ENCODE measurements at places on chromosomes 16 and 17. TPM values are rescaled to one million over a fixed set of nuclear protein-coding genes. Genes with fewer than 3 reads are reported as not detected.

GRCh38 chr17:47945529-47946508 lies 4.4 kb downstream of the PNPO start:
- H3K4me3 ChIP-seq, result peak overlapping the region; percentile 22
- H3K27ac ChIP-seq, result peak overlapping the region; percentile 13
- no peak for DNase-seq
- peaks cover 7% of the 10 kb centered on the region for H3K36me3 ChIP-seq

The SENP3 gene
- 41.8 TPM for total RNA-seq

The ZNF821 gene
- 15.4 TPM for total RNA-seq

The ARL5C gene
- total RNA-seq, result 0.16 TPM

DNA sequence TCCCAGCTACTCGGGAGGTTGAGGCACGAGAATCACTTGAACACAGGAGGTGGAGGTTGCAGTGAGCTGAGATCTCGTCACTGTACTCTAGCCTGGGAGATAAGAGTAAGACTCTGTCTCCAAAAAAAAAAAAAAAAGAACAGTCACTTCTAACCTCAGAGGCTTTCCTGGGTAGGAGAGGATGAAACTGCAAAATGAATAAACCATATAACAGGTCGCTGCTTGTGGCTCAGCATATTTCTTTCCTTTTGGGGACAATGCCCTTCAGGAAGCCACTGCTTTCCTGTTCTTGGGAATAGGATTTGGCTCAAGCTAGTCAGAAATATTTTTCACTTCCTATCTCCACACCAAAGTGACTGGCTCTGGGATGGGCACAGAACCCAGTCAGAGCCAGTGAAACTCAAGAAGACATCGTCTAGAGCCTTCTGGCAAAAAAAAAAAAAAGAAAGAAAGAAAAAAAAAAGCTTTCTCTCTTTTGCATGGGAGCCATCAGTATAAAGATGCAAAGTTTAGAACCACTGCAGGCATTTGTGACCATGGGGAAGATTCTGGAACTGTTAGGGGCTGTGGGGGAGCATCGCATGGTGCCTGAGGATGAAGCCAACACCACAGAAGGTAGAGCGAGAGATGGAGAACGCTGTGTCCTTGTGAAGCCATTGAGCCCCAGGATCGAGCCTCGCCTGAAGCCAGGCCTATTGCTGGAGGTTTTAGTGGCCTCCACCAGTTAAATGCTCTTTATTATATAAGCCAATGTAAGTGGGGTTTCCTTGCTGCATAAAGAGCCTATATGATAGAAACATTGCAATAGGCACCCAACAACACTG lies 71.8 kb upstream of the MRTFB start:
- no peak for DNase-seq
- H3K4me3 ChIP-seq, result no peak overlapping the region
- no peaks in the 10 kb centered on the region for H3K36me3 ChIP-seq
- no peak overlapping the region for H3K27ac ChIP-seq
- peaks cover 35% of the 10 kb centered on the region for H3K4me1 ChIP-seq
- peaks cover 16% of the 10 kb centered on the region for H3K27me3 ChIP-seq

- peaks cover 22% of the 10 kb centered on the region for H3K36me3 ChIP-seq
- H3K4me1 ChIP-seq, result peaks cover under 1% of the 10 kb centered on the region
- H3K4me3 ChIP-seq, result no peak overlapping the region
- DNase-seq, result no peak
Measured at GRCh38 chr16:56399047-56399446, 26.3 kb downstream of the AMFR start.

GRCh38 chr16:87227296-87227951 lies 89.8 kb downstream of the C16orf95 start:
- no peak overlapping the region for H3K4me3 ChIP-seq
- H3K27ac ChIP-seq, result no peak overlapping the region
- H3K27me3 ChIP-seq, result no peaks in the 10 kb centered on the region
- DNase-seq, result no peak
- H3K36me3 ChIP-seq, result no peaks in the 10 kb centered on the region

DNA sequence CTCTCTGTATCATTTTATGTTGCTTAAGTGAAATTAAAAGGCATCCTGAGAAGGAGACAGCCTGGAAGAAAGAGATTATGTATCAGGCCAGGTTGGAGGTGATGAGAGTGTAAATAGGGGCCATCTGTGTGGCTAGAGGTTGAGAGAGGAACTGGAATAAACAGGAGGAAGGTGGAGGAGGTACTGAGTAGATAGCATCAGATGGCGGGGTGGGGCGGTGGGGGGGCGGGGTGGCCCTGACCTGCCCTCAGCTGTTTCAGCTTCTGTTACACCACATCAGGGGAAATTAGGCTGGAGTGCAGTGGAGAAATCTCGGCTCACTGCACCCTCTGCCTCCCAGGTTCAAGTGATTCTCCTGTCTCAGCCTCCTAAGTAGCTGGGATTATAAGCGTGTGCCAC lies 6.9 kb upstream of the KCNG4 start:
- H3K4me3 ChIP-seq, result no peak overlapping the region
- peak overlapping the region; percentile 14 for H3K27ac ChIP-seq
- H3K36me3 ChIP-seq, result no peaks in the 10 kb centered on the region

DNA sequence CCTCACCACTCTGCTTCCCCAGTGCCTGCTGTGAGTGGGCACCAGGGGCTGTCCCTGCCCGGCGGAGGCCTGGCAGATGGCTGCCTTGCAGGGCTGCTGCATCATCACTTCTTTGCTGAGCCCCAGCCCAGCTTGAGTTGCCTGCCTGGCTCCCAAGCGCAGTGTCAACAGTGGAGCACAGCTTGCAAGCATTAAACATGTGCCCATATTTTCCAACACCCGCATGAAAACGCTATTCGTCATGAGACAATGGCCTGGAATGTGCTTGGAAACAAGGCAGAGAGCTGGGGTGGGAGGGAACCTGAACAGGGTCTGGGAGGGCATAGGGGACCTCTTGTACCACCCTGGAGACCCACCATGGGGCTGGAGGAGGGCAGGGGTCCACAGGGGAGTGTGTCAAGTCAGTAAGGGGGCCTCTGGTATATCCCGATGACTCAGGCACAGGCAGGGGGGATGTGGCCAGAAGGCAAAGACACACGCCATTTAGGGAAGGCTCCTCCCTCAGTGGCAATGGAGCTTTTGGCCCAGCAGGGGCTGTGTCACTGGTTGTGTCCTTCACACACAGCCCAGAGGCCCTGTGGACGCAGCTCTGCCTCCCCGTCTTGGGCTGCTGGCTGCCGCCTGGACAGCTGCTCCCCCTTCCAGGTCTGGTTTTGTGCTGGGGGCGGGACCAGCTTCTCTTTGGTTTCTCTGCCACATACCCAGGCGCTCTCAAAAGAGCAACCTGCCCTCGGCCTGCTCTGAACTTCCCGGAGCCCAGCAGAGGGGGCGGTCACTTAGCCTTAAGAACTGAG lies 17.4 kb upstream of the MTSS2 start:
- no peak overlapping the region for H3K27ac ChIP-seq
- peaks cover 4% of the 10 kb centered on the region for H3K4me1 ChIP-seq
- H3K36me3 ChIP-seq, result no peaks in the 10 kb centered on the region
- DNase-seq, result no peak

The PIK3R6 gene
- 2.6 TPM for total RNA-seq

DNA sequence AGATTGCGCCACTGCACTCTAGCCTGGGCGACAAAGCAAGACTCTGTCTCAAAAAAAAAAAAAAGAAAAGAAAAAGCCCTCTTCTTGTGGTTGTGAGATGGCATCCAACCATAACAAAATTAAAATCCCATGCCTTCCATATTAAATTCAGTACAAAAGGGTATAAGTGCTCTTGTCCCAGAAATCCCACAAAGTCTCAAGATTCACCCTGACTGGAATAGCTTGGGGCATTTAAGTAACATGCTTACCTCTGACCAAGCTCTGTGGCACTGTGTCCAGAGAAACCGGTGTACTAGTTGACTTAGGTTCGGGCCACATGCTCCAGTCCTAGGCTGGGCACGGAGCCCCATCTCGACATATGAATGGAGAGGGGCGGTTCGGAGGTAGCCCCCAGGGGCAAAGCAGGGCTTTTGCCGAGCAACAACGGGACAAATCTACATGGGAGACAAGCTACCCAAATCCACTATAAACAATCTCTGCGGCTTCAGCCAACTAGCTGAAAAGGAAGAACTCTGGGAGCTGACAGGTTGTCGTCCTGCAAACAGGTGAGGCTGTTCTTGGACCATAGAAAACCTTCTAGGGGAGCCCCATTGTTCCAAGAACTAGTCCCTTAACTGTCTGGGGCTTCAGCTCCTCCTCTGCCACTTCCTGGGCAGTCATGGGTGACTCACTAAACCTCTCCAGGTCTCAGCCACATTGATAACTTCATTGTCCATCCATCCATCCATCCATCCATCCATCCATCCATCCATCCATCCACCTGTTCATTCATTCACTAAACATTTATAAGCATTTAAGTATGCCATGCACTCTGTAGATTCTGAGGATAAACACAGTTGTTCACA lies 10.3 kb upstream of the IL4R start:
- peaks cover 31% of the 10 kb centered on the region for H3K4me1 ChIP-seq
- H3K27ac ChIP-seq, result no peak overlapping the region
- H3K4me3 ChIP-seq, result no peak overlapping the region
- H3K27me3 ChIP-seq, result no peaks in the 10 kb centered on the region

- H3K36me3 ChIP-seq, result peaks cover 4% of the 10 kb centered on the region
- DNase-seq, result no peak
- H3K27ac ChIP-seq, result peak overlapping the region; percentile 84
- peak overlapping the region; percentile 95 for H3K4me3 ChIP-seq
- peaks cover 39% of the 10 kb centered on the region for H3K4me1 ChIP-seq
Measured at GRCh38 chr17:2710071-2710802, 1.3 kb downstream of the CLUH start.

- H3K36me3 ChIP-seq, result no peaks in the 10 kb centered on the region
- no peak for DNase-seq
- peaks cover 28% of the 10 kb centered on the region for H3K27me3 ChIP-seq
- H3K4me1 ChIP-seq, result peaks cover 4% of the 10 kb centered on the region
Measured at GRCh38 chr17:47797797-47798196, 23.8 kb downstream of the OSBPL7 start.

DNA sequence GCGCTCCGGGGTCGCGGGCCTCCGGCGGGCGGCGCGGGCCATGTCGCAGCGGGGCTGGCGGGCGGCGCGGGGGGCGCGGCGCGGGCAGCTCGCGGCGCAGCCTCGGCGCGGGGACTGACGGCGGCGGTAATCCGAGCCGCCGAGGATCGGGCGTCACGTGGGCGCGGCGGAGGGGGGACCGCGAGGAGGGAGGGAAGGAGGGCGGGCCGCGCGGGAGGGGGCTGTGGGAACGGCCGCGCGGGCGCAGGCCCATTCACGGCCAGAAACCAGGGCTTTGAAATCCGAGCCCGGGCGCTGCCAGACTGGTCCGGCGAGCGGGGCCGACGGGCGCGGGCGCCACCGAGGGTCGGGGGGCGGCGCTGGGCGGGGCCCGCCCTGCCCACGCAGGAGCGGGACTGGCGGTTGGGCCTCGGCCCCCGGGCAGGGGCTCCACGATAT lies at the start of gene MTSS2:
Gene MTSS2 (minus strand): TSS at position 116 of the 438 bp plus-strand sequence. CDS start 262 bp downstream, outside the sequence.
- no peaks in the 10 kb centered on the region for H3K4me1 ChIP-seq
- peak; percentile 28 for DNase-seq
- no peaks in the 10 kb centered on the region for H3K27me3 ChIP-seq
- no peak within 1 kb of the TSS for H3K27ac ChIP-seq

- H3K36me3 ChIP-seq, result peaks cover 1% of the 10 kb centered on the region
- no peaks in the 10 kb centered on the region for H3K4me1 ChIP-seq
- no peak overlapping the region for H3K4me3 ChIP-seq
- no peak overlapping the region for H3K27ac ChIP-seq
Measured at GRCh38 chr17:69269131-69269998, 40.7 kb upstream of the ABCA10 start.

- peaks cover 5% of the 10 kb centered on the region for H3K4me1 ChIP-seq
- no peak overlapping the region for H3K4me3 ChIP-seq
- no peaks in the 10 kb centered on the region for H3K36me3 ChIP-seq
- DNase-seq, result no peak
- H3K27me3 ChIP-seq, result no peaks in the 10 kb centered on the region
Measured at GRCh38 chr16:880471-881171, 80.1 kb upstream of the GNG13 start.

DNA sequence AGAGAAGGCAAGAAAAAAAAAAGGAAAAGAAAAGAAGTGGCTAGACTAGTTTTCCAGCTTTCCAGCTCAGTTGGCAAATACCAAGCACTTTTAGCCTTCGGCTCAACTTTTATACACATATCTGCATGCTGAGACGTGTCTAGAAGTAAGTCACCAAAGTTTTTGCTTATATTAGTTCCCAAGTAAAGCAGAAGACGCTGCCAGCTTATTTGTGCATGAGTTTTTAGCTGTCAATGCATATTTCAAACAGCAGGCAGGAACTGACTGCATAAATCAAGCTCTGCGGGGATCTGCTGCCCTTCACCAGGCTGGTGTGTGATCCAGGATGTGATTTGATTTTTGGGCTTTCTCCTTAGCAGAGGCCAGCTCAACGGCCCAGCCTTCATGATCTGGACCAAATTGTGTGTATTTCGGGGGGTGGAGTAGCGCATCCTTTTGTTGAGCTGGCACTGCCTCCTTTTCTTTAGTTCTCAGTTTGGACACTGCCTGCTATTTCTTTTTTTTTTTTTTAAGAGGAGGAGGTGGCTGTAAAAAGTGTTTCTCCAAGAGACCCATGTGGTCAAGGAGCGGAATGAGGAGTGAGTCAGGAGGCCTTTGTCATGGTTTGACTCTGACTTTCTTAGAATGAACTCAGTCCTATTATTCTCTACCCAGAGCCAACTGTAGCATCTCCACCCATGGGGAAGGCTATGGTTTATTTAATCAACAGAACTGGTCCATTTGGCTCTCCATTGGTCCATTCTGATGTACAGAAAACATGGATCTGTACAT lies 162.6 kb upstream of the XYLT1 start:
- H3K27me3 ChIP-seq, result peaks cover 34% of the 10 kb centered on the region
- H3K4me1 ChIP-seq, result peaks cover 11% of the 10 kb centered on the region
- H3K36me3 ChIP-seq, result no peaks in the 10 kb centered on the region
- no peak overlapping the region for H3K4me3 ChIP-seq
- no peak overlapping the region for H3K27ac ChIP-seq
- no peak for DNase-seq

- H3K27me3 ChIP-seq, result no peaks in the 10 kb centered on the region
- H3K36me3 ChIP-seq, result peaks cover 11% of the 10 kb centered on the region
- DNase-seq, result no peak
Measured at GRCh38 chr16:88540346-88540977, 29.7 kb upstream of the ZC3H18 start.

The NXN gene
- total RNA-seq, result 1.2 TPM

The SCIMP gene
- total RNA-seq, result not detected
